ENCODE measurements at places on chromosomes 13 and 19. TPM values are rescaled to one million over a fixed set of nuclear protein-coding genes. Genes with fewer than 3 reads are reported as not detected.

DNA sequence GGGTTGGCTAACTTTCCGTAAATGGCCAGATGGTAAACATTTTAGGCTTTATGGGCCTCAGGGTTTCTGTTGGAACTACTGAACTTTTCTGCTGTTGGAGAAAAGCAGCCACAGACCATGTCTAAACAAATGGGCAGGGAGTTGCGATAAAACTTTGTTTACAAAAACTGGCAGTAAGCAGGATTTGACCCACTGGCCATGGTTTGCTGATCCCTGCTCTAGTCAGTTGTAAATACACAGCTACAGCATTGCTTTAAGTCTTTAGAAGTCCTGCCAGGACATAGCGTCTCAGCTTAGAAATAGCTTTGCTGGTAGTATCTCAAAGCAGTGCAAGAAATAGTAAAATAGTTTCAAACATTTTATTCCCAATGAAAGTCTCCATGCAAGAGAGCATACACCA lies 88.4 kb downstream of the NALCN start:
- DNase-seq: no peak

GRCh38 chr13:111948811-111949210 lies 118.1 kb upstream of the SOX1 start:
- no peak for DNase-seq

ZNF761 gene
- 6.8 TPM for total RNA-seq

DNA sequence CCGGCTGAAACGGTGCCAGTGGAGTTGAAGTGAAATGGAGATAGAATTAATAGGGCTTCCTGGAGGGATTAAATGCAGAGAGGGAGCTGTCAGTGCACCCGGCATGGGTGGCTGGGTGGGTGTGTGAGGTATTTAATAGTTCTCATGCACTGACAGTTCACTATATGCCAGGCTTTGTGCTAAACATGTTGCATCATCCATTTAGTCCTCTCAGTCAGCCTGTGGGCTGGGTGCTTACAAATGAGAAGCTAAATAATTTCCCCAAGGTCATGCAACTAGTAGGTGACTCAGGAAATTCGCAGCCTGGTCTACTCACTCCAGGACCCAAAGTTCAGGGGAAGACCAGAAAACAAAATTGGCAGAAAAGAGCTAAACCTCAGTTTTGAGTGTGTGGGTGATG lies 63.5 kb upstream of the SPATA13 start:
- DNase-seq: no peak

GRCh38 chr19:41689993-41690800 lies 2.1 kb upstream of the CEACAM7 start:
- no peak for DNase-seq

GRCh38 chr13:44577236-44578066 lies 1.3 kb upstream of the TSC22D1 start:
- DNase-seq: peak; percentile 98

DNA sequence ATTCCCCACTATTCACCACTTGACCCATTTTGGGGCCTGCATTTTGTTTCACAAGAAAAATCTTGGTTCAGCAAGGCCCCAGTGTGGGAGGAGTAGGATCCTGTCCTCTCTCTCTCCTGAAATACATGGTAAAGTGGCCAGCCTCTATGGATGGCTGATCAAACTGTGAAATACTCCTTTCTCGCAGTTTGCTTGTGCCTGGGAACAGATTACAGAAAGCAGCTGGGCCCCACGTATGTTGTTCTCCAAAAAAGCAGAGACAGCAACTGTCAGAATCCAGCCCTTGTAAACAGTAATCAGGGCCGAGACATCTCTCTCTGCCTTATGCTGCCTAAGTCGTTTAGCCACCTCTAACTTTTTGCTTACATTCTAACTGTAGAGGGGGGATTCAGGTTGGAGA lies 61.0 kb upstream of the RAP2A start:
- no peak for DNase-seq

GRCh38 chr13:43159026-43159461 lies 135.7 kb downstream of the DNAJC15 start:
- DNase-seq: no peak

- DNase-seq: peak; percentile 85
Observed at GRCh38 chr19:42401365-42402303, 11.5 kb upstream of the CNFN start.

GRCh38 chr19:17326595-17326966 lies 8.1 kb downstream of the ANO8 start:
- DNase-seq: no peak

DNA sequence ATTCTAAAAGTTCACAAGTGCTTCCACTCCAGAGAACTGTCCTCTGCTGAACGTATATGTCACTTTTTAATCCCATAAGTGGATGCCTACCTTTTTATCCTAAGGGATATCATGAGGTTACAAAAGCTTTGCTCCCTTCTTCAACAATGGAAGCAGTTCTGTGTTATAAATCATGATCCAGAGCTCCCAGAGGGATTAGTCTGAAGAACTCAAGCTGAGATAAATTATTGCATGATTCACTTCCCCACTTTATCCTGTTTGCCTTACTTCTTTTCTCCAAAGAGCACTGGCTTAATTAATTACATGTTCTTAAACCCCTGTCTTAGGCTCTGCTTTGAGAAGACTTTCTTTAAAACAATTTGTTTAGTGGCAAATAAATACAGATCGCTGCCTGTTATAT lies 246.7 kb downstream of the PCDH17 start:
- DNase-seq: no peak

GRCh38 chr19:49880162-49880869 lies 2.8 kb downstream of the TBC1D17 start:
- DNase-seq: peak; percentile 19

GRCh38 chr19:18436671-18437490 lies 1.1 kb downstream of the ISYNA1 start:
- DNase-seq: peak; percentile 85

DNA sequence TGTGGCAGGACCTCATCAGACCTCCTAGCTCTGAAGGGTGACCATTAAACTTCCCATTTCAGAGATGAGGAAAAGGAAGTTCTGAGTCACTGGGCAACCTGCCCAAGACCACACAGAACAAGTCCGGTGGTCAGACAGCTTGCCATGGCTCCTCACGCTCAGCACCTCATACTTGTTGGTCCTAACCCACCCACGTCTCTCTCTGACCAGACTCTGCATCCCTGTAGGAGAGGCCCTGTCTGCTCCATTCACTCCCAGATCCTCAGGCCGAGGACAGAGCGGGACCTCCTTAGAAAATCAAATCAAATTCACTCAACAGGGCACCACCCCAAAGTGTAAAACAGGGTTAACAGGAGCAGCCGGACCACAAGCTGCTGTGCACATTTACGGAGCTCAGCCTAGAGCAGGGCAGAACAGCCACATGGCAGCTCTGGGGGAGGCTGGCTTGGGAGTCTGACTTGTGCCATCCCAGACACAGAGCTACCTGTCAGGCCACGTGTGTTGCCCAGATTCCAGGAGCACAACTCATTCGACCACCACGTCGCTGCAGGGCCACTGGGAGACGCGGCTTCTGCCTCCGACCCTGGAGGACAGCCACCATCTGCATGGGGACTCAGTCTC lies 1.7 kb downstream of the MIER2 start:
- DNase-seq: no peak

ALG11 gene
- total RNA-seq: 34.3 TPM

DNA sequence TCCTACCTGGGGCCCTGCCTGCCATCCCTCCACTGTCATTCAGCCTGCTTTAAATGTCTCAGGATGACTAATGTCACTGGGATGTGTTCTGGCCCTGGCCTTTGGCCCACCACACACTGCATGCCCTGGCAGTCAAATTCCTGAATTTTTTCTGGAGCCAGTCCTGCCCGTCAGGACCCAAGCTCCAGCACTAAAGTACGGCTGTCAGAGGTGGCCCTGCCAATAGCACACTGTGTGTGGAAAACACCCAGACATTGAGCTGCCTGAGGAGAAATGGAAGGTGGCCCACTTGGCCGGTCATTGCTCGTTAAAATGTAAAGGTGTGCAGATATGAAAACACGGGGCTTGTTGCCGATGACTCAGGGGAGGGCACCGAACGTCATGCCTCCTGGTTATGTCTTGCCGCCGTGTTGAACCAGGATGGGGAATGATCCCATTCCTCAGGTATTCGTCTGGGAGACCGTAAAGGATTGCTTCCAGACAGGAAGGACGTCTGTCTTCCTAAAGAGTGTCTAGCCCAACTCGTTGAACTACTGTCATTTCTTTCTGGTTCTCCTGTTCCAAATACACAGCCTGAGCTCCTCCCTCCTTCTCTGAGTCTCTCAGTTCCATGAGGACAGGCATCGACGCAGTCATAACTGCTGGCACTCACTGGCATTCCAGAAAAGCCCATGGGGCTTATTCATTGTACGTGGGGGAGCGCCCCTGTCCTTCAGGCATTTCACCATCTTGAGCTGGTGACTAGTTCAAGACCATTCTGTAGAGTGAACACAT lies 40.6 kb downstream of the COL4A2 start:
- DNase-seq: no peak

DNA sequence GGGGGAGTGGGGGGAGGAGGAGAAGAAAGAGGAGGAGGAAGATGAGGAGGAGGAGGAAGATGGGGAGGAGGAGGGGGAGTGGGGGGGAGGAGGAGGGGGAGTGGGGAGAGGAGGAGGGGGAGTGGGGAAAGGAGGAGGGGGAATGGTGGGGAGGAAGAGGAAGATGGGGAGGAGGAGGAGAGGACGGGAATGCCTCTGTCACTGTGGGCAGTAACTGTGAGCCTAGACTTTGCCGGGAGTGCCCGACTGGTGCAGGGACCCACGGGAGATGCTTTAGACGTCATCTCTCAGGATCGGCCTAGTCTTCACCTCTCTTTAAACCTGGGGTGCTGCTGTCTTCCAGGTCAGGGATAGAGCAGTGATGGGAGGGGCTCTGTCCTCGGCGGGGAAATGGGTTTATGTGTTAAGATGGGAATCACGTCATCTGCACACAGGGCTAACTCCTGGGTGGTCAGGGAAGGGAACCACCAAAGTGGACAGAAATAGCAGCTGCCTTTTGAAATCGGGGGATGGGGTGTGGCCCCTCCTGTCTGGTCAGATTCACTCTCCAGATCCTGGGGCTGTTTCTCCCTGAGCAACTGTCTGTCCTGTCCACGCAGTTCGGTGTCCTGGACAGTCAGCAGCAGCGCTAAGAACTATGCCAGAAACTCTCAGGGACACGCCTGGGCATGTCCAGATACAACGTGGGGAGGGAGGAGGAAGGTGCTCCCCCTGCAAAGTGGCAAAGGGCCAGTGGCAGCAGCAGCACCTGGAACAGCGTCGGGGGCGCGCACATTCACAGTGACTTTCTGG lies 26.9 kb downstream of the GAS6 start:
- peak; percentile 48 for DNase-seq

DNA sequence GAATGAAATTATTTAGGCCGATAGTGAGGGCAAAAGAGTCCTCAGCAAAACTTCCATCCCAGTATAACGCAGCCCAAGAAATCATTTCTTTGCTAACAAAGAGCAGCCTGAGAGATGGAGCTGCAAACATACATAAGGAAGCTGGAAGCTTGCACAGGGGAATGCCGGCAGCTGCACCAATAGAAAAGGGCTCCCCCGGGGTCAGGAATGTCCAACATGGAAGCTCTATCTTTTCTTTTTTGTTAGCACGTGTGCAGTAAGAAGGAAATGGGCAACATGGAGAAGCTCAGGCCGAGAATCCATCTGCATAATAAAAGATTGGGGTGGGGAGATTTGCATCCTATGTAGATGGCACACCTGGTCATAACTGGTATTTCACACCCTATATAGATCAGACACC lies 1363.5 kb upstream of the PCDH20 start:
- DNase-seq: no peak

- DNase-seq: no peak
Observed at GRCh38 chr19:2678044-2678671, 24.3 kb downstream of the GNG7 start.

GRCh38 chr13:113448885-113449692 lies 4.2 kb downstream of the ADPRHL1 start:
- DNase-seq: peak; percentile 87

DNA sequence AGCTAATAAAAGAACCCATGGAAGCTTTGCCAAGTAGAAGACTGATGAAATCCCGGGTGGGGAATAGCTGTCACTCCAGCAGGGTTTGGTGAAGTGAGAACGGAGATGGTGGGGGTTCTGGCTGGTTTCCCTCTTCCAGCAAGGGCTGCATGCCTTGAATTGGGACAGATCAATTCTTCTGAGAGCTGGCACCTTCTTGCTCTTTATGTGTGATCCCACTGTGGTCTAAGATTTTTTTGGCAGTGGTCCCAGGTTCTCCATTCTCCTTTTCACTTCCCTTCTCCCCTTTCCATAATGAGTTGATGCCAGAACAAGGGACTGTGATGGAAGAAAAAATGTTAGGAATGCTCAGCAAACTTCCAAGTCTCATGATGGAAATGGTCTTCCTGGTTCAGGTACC lies 50.0 kb downstream of the TNFSF11 start:
- DNase-seq: no peak

IZUMO4 gene
- 3.4 TPM for total RNA-seq

- no peak for DNase-seq
Observed at GRCh38 chr19:18775586-18776287, 15.4 kb downstream of the COMP start.

- no peak for DNase-seq
Observed at GRCh38 chr19:15815306-15815705, at the start of gene OR10H1. Gene OR10H1 (minus strand): TSS chr19:15815664. CDS start chr19:15808037, 7,627 bp downstream.

DNA sequence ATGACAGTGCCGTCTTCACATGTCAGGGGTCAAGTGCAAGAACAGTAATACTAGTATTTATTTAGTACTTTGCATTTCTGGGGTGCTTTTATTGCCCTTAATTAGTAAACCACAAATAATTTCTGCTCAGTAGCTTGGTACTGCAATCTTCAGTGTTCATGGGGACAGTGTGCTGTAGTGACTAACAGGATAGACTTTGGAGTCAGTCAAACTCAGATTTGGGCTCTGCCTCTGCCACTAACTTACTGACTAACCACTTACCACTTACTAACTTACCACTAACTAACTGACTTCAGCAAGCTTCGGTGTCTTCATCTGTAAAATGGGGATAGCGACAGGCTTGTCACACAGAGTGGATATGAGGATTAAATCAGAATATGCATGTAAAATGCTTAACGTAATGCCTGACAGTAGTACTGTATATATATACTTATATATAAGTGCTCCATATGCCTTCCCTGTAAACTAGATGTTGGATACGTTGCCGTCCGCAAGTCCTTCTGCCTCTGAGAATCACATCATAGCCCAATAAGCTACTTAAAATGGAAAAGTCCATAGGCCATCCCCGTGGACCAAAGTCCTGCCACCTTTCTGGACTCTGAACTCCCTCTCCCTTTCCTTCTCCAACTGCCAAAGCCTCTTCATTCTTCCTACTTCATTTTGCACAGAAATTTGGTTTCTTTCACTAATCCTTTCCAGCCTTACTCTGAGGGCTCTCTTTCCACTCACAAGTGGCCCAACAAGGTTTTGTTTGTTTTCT lies 158.1 kb downstream of the ZIC5 start:
- DNase-seq: no peak

All from mucosa of descending colon (tissue), 3 donors.